ENCODE measurements at places on chromosomes 7 and 10.

DNA sequence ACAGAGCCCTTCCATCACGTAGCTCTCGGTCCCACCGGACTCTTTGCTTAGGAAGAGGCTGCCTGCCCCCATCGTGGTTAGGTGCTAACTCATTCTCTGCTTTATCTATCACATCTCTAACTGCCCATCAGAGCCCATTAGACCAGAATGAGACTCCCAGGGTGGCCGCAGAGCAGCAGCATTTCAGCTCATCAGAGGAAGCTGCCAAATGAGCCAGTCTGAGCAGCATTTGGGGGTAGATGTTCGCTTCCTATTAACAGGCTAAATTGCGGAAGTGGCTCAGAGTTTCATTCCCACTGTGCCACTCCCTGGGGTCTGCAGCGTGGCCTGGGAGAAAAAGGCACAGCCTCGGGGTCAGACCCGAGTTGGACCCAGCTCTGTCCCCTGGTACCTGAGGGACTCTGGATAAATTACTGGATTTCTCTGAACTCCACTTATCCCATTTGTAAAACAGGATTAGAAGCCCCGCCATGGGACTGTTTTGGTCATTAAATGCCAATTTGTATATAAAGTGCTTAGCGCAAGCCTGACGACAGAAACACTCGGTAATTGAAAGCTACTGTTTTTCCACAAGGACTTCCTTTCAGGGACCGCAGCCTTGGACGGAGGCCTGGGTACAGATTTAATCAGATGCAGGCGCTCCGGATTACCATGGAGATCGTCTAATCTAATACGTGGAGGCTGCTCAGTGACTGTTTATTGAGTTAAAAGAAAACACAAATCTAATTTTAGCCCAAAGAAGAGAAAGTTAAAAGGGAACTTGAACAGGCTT lies 73.8 kb upstream of the PRLHR start:
- peak; percentile 66 for DNase-seq

GRCh38 chr7:82443036-82443546 lies 486 bp downstream of the CACNA2D1 start:
- no peak for DNase-seq

- DNase-seq: no peak
These were observed 84.9 kb downstream of the NHLRC2 start for GRCh38 chr10:113939212-113939860.

DNA sequence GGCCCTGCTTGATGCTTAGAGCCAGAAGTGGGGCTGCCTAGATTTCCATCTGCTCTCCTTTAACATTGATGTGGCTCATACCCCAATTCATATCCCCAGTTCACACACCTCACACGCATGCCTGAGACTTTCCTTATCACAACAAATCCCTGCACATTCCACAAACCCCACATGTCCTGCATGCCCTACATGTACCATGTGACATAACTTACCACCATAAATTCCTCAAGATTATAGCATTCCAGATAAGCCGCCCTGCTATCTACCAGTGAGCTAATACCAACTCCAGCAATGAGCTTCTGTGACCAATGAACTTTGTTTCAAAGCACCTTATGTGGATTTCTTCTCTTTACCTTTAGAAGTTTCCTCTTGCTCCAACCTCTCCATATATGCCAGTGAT lies 104.7 kb upstream of the RAB11FIP2 start:
- no peak for DNase-seq

GRCh38 chr7:85052894-85053293 lies 134.0 kb downstream of the SEMA3D start:
- no peak for DNase-seq

- no peak for DNase-seq
These were observed 22.4 kb downstream of the KCNH2 start for GRCh38 chr7:150955519-150956394.

DNA sequence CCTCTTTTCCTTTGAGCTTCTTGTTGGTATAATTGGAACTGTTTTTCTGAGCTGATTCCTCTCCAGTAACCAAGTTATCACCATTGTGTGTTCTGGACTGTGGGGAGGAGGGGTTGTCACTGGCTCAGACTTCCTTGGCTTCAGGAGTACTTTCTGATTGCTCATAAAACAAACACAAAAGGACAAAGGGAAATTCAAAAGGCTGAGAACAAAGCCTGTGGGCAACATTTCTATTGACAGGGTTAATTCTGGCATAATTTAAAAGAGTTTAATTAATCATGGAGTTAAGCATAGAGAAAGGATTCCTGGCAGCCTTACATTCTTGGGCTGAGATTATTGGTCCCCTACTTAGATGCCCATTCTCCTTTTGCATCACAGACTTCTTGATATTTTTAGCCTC lies 222.9 kb upstream of the KMT2E start:
- no peak for DNase-seq

- DNase-seq: no peak
These were observed 66.1 kb downstream of the FZD1 start for GRCh38 chr7:91330191-91330808.

DNA sequence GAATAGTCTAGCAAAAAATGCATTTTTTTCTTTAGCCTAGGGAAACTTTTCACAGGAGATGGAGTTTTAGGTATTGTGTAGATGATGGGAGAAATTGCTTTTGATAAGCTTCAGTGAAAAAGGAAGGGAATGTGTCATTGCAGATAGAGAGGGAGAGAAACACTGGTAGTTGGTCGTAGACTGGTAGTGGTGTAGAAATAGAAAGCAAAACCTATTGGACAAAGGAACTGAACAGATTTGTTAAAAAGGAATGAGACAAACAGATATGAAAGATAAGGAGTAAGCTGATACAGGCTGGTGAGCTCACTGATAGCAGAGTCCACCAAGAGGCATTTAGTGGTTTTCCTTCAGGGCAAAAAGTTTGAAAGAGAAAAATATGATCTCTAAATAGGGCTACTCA lies 94.3 kb downstream of the ZEB1 start:
- no peak for DNase-seq

DNA sequence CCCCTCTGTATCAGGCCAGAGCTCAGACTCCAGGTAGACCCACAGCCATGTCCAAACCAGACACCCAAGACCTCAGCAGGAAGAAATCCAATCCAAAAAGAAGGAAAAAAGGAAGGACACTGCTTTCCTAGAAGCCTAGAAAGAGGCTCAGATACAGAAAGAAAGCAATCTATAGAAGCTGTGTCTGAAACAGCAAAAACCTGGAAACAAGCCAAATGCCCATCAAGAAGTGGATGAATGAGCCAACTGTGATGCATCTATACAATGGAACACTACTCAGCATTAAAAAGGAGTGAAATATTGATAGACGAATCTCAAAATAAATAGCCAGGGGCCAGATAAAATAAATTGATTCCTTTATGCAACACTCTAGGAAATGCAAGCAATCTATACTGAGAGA lies 31.6 kb downstream of the GRB10 start:
- no peak for DNase-seq

- DNase-seq: no peak
These were observed 528.6 kb downstream of the SORCS1 start for GRCh38 chr10:106635947-106636346.

GRCh38 chr7:133562621-133563020 lies 309.7 kb downstream of the EXOC4 start:
- DNase-seq: no peak

DNA sequence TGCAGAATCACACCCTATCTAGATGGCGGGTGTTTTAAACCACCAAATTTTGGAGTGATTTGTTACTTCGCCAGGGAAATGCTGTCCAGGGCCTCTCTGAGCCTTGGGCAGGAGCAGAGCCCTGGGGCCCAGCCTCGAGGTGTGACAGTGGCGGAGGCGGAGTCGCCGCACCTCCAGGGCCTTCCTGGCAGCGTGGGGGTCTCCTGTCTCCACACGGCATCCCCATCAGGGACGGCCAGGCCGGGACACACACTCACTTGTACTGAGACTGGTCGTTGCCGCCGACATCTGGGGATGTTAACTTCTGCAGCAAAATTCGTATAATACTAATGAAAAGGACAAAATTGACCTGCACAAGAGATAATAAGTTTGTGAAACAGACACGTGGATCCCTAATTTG lies 110.7 kb downstream of the VIPR2 start:
- no peak for DNase-seq

GRCh38 chr10:48234787-48235186 lies 39.7 kb downstream of the FRMPD2 start:
- DNase-seq: no peak

DNA sequence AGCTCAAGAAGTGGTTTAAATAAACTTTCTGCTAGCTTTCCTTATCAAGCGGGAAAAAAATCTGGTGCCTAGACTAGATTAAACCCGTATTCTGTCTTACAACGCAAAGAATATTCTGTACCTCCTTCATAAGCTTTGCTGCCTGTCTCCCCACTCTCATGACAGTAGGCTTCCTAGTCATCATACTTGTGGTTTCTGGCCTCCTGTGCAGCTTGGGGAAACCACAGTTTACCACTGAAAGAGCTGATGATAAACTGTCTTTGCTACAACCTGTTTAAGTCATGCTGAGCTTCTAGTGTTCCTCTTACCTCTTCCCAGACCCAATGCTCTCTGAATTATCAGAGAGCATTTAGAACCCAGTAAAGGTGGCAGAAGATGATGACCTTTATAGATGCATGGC lies 55.0 kb downstream of the PODXL start:
- peak; percentile 38 for DNase-seq

DNA sequence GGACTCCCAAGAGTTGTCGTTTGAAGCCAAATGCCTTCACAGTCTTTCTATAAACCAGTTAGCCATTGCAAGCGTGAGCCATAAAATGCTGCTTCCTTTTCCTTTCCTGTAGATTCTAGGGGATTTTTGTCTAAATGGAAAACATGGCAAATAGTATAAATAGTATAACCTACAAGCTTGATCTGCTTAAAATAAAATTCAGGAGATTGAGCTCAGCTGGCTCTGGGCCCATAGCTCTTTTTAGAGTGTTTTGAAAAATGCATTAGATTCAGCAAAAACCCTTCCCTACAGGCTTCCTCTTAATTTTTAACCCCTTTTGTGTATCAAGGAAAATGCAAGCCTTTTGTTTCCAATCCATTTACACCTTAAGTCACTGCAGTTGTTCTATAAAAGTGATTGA lies 190.1 kb upstream of the GDF10 start:
- DNase-seq: no peak

- DNase-seq: no peak
These were observed 2.1 kb downstream of the CNNM2 start for GRCh38 chr10:102919992-102920739.

DNA sequence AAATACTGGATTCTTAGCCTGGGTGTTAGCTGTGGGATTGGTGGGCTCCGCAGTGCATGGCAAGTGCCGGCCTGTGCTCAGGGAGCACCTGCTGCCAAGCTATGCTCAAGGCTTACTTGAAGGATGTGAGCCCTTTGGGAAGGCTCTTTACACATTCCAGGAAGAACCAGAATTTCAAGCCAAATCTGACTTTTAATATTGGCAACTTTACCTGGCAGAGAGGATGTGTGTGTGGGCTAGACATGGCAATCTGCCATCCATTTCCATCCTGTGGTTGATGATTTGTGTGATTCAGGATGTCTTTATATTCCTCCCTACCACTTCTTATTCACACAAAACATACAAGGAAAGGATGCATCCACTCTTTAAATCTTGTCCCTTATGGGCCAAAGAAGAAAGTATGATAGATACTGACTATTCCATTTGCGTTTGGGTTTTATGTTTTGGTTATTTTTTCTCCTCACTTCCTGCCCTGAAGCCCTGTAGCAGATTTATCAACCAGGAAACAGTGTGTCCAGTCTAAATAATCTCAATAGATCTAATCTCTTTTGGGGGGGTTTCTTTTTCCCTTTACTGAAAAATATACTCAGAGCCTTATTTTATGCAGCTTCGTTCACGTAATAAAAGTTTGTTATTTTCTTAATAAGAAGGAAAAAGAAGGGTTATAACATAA lies 247.1 kb downstream of the COBL start:
- no peak for DNase-seq

DNA sequence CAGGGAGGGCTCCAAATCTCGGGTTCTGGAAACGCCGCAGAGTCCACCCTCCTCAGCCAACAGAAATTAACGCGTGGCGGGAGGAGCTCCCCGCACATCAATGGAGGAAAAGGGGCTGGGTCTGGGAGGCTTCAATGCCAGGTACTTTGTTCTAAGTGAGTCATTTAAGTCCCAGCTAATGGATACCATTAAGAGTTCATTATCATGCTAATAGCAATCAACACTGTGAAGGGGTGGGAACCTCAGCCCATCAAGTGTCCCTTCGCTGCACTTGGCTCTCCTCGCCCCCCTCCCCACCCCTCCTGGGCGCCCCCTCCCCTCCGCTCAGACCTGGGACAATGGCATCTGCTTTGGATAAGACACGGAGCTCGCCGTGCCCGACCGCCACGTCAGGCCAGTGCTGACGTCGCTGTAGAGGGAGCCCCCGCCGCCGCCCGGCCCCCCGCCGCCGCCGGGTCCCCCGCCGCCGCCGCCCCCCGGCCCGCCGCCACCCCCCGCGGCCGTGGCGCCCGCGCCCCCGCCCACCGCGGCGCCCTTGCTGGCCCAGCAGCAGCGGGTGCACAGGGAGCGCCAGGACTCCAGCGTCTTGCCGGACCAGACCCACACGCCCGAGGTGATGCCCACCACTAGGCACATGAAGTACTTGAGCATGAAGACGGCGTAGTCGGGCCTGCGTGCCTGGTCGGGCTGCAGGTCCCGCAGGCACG lies 2.9 kb downstream of the FZD8 start:
- DNase-seq: no peak

DNA sequence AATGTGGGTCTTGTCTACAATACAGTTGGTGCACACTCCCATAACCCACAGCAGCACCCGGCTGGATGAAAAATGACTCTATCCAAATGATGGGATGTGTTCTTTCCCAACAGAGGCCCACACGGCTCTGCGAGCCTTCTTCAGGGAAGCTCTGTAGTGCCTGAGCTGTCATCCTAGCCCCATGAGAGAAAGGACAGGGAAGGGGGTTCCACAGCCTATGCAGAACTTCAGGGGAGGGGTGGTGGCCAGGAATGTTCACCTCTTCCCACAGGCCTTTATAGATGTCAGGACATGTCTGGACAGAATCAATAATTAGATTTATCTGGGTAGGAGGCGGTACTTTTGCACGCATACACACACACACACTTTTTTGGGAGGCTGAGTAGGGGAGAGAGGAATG lies 109.0 kb downstream of the JCAD start:
- DNase-seq: no peak

DNA sequence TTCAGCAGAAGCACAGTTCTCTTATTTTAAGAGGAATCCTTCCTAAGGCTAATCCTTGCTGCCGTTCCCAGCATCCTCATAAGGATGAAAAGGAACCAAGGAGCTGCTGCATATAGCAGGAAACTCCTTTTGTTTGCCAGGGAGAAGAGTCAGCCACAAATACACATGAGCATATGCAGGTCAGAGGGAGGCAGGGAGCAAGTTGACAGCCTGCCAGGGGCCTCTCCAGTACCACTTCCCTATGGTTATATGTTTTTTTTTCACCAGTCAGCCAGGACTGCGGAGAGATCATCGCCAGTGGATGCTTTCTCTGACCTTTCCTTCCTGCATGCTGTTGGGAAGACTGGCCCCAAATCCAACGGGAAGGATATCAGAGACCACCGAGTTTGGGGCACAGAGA lies 39.8 kb downstream of the SLC35B4 start:
- DNase-seq: no peak

DNA sequence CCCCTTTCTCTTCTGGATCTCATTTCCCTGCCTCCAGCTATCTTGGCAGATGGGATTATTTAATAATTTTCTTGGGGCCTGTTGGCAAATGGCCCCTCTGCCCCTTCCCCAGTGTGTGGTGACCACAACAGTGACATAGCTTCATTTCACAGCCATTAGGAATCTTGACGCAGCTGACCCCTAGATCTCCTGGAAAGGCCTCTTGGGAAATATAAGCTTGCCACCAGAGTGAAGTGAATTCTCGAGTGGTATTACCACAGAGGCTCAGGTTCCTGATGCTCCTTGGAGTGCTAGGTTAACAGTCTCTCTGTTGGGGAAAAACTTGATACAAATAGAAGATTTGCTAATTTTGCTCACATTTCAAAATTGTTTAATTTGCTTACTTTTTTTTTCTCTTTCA lies 57.8 kb downstream of the AUTS2 start:
- no peak for DNase-seq

All from fibroblast of skin of left biceps (primary cell).